Activated T-helper 1 cell treated with anti-CD3 and anti-CD28 coated beads, Interleukin-2, amount 50 U/mL, for 16 hours (primary cell): ENCODE measurements at places on chromosomes 16 and 17.
A peak's percentile ranks its signal among the peaks of the same experiment; 100 is the strongest.

DNA sequence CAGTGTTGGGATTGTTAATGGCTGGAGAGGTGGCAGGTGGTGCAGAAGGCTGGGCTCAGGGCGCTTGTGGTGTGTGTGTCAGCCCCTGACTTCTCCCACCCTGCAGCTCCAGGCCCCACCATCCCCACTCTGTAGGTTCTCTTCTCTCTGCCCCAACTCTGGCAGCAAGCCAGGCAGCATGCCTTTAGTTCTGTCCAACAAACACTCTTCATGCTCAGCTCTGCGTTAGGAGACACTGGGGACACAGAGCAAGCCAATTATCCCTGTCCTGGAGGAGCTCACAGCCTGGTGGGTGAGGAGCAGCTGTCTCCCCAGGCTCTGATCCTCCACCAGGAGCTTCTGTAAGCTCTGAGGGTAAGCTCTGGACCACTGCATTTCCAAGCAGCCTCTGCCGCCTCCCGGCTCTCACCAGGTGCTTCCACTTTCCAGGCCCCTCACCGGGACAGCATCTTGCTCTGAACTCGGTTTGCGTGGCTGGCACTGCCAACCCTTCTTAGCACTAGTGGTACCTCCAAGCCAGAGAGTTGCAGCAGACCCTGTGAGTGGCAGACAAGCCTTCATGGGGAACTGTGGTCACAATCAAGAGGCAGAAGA is 34.3 kb upstream of the WSCD1 start:
- DNase-seq, result no peak

- DNase-seq, result no peak
Observed at GRCh38 chr16:47715442-47716083, 254.4 kb downstream of the PHKB start.

- DNase-seq, result no peak
Observed at GRCh38 chr17:27810211-27810901, 10.0 kb upstream of the NOS2 start.

DNA sequence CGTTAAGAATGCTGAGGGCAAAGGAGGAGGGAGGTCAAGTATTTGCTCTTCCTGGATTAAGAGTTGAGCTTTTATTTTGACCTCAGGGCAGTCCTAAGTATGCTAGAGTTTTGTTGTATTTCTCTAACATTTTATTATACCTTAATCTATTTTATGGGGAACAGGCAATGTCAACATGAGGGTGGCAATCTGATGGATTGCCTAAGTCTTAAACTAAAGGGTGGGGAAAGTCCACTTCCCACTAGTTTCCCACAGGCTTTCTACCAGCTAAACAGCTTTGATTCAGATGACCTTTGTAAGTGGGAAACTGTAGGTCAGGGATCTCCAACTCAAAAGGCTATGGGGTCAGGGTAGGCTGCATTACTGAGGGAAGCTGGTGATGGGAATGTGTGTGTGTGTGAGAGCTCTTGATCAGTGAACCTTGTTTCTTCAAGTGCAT is 24.9 kb downstream of the HSD17B2 start:
- no peak for DNase-seq

GRCh38 chr17:2089021-2089422 is 34.1 kb downstream of the HIC1 start:
- DNase-seq, result no peak

GRCh38 chr16:51184702-51185433 is 33.8 kb upstream of the SALL1 start:
- DNase-seq, result no peak

GRCh38 chr17:37106049-37106448 is 157.3 kb downstream of the AATF start:
- no peak for DNase-seq

GRCh38 chr17:56160422-56160821 is 7.1 kb downstream of the ANKFN1 start:
- DNase-seq, result no peak

GRCh38 chr16:57818377-57819064 is 16.2 kb upstream of the KIFC3 start:
- DNase-seq, result no peak

GRCh38 chr17:57833179-57833939 is 16.5 kb downstream of the MRPS23 start:
- peak; percentile 32 for DNase-seq

DNA sequence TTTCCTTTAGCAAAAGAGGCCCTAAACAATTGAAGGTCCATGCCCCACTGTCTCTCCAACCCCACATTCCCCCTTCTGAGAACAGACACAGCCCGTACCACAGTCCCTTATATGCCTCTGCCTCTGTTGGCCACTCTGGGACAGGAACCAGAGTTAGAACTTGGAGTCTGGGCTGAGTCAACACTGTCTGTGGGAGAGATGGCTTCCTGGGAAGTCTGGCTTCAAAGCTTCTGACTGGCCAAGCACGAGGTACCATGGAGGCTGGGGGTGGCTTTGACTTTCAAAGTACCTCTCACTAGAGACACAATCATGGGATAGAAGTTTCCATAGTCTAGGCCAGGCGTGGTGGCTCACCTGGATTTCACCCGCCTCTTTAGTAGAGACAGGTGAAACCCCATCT is 14.9 kb upstream of the SPOP start:
- DNase-seq, result no peak

- DNase-seq, result no peak
Observed at GRCh38 chr16:55597928-55598327, 31.4 kb downstream of the CAPNS2 start.

DNA sequence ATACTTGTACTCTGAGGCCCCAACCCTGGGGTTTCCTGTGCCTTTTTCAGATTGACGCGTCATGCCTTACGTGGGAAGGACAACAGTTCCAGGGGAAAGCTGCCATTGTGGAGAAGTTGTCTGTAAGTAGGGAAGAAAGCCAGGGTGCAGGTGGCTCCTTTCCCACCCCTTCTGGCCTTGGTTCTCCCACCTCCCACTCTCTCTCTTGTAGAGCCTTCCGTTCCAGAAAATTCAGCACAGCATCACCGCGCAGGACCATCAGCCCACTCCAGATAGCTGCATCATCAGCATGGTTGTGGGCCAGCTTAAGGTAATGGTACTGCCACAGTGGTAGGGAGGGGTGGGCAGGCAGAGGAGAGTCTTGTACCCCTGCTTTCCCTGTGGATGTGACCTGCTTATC is 4.6 kb upstream of the EDC4 start:
- no peak for DNase-seq

DNA sequence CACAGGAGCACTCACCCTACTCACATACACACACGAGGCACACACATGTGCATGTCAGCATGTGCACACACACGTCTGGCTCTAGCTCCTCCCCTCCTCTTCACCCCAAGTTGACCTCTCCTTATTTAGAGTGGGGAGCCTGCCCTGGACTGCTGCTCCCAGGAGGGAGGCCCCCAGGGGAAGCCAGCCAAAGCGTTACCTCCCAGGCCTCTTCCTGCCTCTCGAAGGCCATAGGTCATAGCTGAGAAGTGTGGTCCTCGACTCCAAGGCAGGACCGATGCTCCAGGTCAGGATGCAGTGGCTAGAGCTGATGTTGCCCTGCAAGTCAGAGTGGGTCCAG is 18.8 kb downstream of the POLR3K start:
- DNase-seq, result no peak

DNA sequence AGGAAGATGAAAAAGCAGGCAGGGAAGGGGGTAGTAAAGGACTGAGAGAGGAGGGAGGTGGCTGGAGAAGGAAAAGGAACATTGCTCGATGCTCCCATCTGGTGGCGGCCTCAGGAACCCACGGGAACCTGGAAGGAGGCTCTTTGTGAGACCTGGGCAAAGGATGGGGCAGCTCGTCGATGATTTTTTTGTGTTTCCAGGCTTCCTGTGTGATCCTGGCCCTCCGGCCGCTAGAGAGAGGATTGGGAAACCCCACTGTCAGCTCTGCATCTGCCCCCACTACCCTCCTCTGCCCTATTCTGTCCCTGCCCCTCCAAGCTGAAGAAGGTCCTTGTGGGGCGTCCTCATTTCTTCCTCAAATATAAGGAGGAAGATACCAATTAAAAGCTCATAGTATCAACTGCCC is 6.6 kb downstream of the WFIKKN2 start:
- DNase-seq, result no peak

GRCh38 chr16:88541831-88542616 is 28.2 kb upstream of the ZC3H18 start:
- no peak for DNase-seq

GRCh38 chr16:17962726-17963125 is 373.8 kb downstream of the NPIPA8 start:
- DNase-seq, result no peak

DNA sequence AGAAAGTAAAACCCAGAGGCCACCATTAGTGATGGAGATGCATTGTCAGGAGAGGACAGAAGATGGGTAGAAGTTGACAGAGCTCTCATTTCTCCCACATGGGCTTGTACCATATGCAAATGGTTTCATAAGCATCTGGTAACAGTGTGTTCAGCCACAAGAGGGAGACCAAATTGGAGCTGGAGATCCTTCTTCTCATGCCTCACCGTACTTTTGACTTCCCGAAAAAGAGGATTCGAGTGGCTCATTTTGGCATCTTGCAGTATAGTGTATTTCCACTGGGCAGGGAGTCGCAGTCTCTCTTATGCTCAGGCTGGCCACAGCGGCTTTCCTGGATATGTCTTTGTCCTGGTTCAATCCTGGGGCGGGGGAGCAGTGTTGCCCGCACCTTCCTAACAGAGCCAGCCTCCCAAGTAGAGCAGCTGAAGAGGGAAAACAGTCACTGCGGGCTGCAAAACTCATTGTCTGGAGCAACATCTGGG is 23.8 kb downstream of the TBC1D3B start:
- no peak for DNase-seq

GRCh38 chr17:34556384-34556783 is 23.0 kb upstream of the TMEM132E start:
- no peak for DNase-seq

DNA sequence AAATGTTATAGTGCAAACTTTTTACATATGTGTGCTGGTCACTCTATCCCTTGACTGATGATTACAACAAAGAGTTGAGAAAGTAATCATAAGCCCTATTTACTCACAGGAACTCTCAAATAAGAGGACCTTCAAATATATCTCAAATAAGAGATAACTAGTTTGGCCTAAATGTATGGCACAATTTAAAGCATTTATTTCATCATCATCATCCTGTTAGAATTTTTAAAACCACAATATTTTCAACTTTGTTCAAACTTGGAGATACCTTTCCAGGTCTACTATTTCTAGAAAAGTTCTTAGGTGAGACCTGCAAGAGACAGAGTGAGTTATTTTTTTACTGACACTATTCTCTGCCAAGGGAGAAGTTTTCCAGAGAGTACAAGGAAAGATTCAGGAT is 5.5 kb downstream of the CPPED1 start:
- no peak for DNase-seq

DNA sequence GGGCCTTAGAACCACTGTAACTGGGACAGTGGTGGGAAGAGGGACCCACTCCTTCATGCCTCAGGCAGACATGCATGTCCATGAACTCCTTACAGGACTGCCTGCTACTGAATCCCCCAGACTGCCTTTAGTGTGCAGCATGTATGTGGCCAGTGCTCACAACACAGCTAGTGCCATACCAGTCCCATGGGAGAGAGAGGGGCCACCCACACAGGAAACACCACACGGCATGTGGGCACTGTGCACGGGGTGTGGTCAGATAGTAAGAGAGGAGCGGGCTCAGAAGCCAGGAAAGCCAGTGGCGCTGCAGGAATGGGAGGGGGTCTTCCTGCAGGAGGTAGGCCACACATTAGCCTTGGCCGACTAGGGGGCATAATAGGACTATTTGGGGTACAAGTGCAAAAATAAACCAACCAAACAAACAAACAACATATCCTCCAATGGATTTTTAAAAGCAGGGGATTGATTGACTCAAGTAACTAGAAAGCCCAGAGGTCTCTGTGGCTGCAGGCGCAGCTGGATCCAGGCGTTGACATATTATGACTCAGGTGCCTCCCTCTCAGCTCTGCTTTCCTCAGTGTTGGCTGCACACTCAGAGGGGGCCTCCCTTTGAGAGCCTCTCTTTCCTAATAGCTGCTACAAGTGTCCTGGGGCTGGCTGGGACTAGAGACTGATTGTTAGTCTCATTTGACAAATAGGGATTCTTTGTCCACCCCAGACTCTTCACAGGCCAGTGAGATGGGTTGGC is 104.4 kb downstream of the AMFR start:
- DNase-seq, result no peak

GRCh38 chr17:58535431-58535830 is 21.0 kb upstream of the MTMR4 start:
- no peak for DNase-seq

GRCh38 chr16:19008245-19009169 is 24.8 kb downstream of the TMC7 start:
- DNase-seq, result no peak

DNA sequence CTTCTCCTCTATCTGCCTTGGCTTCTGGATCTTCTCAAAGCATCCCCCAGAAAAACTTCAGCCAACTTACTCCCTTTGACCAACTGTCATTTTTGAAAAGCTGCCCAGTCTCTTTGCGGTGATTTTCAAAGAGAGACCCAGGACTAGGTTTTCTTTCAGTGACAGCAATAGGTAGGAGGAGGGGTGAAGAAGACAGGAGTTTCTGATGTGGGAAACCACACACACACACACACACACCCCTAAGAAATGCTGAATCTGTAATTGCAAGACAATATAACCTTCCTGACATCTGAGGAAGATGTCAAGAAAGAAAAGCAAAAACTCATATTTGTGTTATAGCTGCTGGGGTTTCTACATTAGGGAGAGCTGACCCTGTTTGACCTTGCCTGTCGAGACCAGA is 5.2 kb downstream of the FAM20A start:
- no peak for DNase-seq

DNA sequence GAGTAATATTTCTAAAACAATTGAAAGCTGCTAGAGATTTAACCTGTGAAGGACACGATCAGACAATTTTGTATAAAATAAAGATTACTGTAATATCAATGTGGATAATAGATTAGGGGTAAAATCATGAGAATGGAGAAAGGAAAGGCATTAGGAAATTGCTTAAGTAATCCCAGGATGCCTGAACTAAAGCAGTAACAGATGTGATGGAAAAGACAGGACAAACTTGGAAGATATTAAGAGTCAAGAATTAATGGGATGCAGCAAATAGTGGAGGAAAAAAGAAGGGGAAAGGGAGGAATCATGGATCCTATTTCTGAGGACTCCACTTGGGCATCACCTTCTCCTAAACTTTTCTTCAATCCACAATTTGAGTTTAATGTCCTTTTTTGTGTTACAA is 437.1 kb upstream of the PMFBP1 start:
- DNase-seq, result no peak

DNA sequence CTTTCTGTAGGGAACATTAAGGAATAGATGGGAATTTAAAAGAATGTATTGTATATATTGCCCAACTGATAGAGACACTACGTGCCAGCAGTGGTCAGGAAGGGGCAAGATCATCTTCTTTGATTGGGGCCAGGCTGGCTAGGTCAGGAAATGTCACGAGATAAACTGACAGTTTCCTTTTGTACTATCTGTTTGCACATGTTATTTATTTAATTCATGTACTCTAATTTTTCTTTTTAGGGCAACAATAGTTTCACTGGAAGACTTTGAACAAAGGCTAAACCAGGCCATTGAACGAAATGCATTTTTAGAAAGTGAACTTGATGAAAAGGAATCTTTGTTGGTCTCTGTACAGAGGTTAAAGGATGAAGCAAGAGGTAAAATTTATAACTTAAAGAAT is 12.6 kb downstream of the NDEL1 start:
- no peak for DNase-seq

- DNase-seq, result no peak
Observed at GRCh38 chr16:6574146-6574545, 758.5 kb upstream of the RBFOX1 start.
